ENCODE measurements at places on chromosomes 7 and 10.

- DNase-seq, result no peak
Observed at GRCh38 chr7:29319719-29320521, 125.3 kb downstream of the CHN2 start.

DNA sequence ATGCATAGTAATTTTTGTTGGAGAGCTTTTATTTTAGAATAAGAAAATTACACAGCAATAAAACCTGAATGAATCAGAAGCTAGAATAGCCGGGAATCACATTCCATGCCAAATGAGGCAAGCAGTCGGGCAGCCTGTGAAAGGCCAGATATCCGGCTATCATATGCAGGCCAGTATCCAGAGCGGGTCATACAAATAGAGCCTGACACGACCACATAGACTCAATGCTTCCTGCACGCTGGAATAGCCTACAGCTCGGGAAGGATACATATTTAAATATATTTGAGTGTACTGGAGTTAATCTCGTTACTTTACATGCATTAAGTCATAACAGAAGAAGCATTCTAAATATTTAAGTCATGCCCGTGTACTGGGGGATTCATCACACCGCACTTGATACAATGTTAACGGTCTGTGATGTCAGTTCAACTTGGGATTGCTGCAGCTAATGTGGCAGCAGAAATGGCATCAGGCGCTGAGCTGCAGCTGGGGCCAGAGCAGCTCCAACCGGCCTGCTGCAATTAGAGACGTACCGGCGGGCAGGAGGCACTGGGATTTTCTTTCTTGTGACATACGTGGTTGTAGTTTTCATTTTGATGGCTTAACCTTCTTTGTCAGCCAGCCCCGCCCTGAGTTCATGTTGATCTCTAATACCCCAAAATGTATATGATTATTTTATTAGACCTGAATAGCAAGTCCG is 112.0 kb downstream of the EBF3 start:
- no peak for DNase-seq

DNA sequence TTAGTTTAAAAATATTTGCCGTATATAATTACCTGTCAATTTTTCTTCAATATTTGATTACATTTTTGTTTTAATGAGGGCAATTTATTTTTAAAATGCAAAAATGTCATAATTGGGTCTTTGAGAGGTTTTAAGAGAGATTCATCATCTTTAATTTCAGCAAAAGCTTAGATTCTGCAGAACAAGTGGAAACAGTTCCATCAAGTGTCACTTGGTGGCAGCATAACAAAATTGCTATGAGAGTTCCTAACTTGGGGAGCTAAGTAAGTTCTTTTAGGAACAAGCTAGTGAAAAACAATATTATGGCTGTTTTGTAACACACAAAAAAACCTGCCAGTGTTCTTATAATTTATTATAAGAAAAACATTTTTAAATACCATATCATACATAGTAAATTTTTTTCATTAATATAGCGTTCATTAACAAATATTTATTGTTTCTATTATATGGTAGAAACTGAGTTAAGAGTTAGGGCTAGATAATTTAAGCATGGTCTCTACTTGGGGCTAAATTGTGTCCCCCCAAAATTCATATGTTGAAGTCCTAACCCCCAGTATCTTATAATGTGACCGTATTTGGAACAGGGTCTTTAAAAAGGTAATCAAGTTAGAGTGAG is 155.2 kb downstream of the MAGI2 start:
- DNase-seq, result no peak

DNA sequence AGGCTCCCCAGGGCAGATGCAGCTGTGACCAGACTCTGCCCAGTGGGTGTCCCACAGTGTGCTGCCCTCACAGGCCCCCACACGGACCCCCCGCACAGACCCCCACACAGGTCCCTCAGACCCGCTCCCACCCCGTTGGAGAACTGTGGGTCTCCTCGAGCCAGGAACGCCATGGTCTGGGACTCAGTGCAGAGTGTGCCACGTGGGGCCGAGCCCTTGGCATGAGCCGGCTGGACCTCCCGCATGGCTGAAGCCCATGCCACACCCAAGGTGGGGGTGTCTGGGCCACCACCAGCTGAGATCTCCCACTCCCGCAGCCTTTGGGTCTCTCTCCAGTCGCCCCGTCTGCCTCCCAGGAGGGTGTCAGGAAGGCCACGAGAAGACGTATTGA is 34.3 kb downstream of the JAKMIP3 start:
- DNase-seq, result no peak

- no peak for DNase-seq
Observed at GRCh38 chr7:31991846-31992245, 78.4 kb downstream of the PDE1C start.
